ENCODE measurements at places on chromosomes 4 and X.

- DNase-seq, result no peak
Observed at GRCh38 chr4:82561786-82562563, at the start of gene TMEM150C. TSS of gene TMEM150C (minus strand) at chr4:82561988. CDS start at chr4:82504657, 57,331 bp downstream.

DNA sequence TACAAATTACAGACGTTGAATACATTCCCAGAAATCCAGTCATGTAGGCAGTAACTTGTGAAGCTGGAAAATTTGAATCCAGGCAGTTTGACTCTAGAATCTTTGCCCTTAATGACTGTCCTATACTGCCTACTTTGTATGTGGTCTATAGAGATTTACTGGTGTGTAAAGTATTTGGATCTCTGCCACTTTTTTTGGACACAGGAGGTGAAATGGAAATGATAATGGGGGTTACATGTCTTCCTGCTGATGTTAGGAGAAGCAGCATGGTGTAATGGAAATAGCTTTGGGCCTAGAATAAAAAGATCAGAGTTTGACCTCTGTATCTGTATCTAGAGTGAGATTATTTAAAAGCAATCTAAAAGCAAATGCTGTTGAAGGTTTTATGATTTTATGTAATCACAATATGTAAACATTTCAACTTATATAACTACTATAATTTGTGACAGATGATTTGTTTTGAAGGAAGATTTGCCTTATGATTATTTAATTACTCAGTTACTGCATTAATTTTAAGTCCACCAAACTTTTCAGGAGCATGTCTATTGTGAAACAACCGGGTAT lies 3.3 kb downstream of the COL4A5 start:
- no peak for DNase-seq

GRCh38 chrX:40531056-40531826 lies 49.5 kb upstream of the ATP6AP2 start:
- DNase-seq, result no peak

DNA sequence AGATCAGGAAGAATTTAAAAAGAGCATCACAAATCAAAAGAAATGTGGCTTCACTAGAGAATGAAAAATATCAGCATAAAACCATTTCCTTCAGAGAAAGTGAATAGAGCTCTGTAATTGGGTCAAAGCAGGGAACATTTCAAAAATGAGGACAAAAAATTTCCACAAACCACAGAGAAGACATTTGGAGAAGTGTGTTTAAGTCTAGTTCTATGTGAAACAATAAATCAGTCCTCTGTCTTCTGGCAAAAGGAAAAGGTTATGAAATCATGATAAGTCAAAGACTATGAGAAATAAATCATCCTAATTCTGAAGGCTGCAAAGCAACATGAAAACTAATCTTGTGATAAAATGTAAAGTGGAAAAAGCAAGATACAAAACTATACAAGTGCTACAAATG lies 27.9 kb downstream of the SMPX start:
- DNase-seq, result no peak

- DNase-seq, result no peak
Observed at GRCh38 chr4:70901607-70901983, 574 bp upstream of the MOB1B start.

GRCh38 chr4:153039542-153040185 lies 103.5 kb downstream of the FHDC1 start:
- DNase-seq, result no peak

DNA sequence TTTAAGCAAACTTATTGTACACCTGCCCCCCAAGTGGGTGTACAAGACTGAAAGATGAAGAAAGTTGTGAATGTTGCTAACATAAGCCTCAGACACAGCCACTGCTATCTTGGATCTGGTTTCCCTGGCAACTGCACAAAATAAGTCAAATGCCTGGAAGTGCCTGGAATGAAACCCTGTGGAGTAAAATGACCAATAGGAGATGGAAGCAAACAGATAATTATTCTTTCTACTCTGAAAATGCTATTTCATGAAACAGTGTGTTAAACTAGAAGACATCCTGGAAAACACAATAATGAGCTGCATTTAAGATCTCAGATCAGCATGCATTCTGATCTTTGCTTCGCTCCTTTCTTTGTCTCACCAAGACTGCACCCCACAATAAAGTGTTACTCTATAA lies 1016.0 kb downstream of the ARAP2 start:
- DNase-seq, result no peak

- DNase-seq, result no peak
Observed at GRCh38 chrX:107480272-107480671, 30.8 kb downstream of the FRMPD3 start.

DNA sequence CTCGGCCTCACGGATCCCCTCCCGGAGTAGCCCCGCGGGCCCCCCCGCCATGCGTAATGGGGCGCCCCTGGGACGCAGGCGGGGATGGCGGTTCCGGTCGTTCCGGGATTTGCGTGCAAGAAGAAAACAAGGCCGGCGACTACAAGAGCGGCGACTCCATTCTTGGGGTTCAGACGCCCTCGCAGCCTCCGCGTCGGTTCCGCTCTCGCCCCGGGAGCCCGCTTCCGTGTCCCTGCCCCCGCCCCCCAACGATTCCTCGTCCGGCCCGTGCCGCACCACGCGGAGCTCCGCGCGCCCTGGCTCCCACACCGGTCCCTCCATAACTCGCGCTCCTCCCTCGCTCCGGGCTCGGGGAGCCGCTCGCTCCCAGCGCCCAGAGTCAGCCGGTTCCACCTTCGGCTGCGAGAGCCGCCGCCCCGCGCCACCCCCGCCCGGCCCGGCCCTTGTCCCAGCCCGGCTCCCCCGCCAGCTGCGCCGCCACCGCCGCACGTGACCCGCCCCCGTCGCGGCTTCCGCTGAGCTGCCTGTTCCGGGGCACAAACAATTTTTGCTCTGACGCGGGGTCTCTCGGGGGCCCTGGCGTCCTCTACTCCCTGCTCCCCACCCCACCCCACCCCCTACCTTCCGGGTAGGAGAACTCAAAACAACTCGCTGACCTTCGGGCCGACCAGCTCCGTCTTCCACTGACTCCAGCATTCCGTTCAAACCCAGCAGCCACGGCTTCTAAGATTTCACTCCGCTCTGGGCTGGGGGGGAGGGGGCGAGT lies 78.8 kb upstream of the BCOR start:
- DNase-seq, result peak; percentile 83

DNA sequence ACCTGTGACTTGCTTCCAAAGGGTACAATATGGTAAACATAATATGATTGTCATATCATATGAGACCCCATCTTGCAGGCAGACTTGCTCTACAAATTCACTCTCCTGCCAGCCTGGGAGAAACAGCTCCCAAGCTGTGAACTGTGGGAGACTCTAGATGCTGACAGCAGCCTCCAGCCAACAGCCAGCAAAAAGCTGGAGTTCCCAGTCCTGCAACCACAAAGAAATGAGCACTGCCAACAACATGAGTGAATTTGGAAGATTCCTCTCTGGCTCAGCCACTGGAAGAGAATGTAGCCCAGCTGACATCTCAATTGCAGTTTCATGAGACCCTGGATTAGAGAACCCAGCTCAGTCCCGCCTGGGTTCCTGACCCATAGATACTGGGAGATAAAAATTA lies 145.4 kb downstream of the QDPR start:
- no peak for DNase-seq

- DNase-seq, result no peak
Observed at GRCh38 chr4:141350122-141350905, 129.6 kb downstream of the ZNF330 start.

DNA sequence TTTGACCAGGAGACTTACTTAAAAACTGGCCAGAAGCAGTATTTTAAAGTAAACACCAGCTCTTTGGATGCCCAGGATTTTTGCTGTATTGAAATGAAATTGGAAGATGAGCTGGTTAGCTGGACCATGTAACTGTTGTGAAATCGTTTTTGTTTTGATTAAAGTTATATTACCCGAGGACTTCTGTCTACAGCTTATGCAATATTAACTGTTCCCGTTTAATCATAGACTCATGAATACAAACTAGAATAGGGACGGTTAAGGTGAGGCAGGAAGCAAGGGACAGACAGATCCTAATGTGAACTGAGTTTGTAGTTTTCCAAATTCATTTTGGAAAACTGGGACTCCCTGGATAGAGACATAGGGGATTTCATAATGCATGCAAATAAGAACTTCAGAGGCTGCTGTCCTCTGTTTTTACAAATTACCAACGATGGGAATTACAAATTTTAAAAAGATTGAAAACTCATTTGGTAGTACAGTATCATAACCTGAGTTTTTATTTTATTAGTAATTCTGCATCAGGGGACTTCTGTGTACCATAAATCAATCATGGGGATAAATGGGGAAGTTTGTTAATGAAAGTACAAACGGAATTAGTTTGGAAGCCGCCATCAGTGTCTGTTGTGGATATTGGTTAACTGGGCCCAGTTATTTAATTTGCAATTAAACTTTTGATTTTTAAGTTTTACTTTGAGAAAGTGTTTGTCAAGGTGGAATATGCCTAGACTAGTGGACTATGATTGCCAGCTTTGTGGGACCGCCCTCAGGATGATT lies 304.4 kb downstream of the AFF2 start:
- DNase-seq, result no peak

DNA sequence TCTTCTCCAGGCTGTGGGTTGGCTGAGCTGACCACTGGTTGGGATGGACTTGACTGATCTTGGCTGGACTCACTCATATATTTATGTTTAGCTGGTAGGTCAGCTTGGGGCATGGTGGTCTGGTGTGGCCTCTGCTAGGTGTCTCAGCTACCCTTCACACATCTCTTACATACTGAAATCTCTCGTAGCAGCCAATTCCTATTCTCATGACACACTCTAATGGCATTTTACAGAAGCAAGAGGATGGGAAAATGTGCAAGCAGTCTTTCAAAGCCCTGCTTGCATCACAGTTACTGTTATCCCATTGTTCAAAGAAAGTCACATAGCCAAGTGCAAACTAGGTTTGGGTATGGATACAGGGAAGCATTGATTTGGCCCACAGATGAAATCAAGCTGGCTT lies 55.5 kb upstream of the PCDH18 start:
- no peak for DNase-seq

DNA sequence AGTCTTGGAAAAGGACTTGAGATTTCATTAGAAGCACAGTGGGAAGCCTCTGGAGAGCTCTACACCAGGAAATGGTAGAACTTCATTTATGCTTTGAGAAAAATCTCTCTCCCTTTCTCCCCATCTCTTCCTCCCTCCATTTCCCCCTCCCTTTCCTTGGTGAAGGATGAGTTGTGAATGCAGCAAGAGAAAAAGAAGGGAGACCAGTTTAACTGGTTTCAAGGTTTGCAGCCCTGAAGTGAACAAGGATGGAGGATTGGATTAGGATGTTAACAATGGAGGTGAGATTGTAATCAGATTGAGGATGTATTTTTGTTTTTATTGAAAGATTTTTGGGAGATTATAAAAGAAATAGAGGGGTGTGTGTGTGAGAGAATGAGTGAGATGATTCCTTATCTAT lies 99.5 kb downstream of the ANK2 start:
- DNase-seq, result no peak
